ENCODE measurements at places on chromosomes 4 and X.

DNA sequence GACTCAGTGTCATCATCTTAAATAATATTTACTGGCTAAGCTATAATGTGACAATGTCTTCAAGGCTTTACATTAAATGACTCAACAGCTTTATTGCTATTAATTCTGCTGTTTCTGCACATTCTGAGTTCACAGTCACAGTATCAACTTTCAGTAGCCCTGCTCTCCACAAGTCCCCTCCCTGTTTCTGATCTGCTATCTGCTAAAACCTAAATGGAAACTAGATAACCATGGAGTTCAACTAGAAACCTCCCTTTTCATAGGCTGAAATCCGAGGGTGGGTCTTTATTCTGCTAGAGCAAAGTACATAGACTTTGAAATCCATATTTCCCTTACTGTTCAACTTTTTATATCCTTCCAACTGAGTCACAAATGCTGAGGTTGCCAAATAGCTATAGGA lies 5.4 kb upstream of the ACE2 start:
- DNase-seq: no peak

DNA sequence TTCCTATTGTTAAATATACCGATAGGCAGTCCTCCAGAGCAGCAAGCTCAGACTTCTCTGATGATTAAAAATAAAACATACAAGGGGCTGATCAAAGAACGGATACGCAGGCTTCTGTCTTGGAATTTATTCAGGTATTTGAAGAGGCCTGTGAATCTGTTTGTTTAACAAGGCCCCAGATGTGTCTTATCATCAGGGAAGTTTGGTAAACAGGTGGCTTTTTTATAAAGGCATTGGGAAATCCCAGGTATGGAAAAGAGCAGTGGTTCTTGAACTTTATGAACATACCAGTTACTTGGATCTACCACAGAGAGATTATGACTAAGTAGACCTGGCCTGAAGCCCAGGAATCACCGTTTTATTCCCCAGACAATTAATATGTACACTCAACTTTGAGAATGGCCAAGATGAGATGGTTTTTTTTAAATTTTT lies 47.9 kb downstream of the SOWAHB start:
- DNase-seq: no peak

DNA sequence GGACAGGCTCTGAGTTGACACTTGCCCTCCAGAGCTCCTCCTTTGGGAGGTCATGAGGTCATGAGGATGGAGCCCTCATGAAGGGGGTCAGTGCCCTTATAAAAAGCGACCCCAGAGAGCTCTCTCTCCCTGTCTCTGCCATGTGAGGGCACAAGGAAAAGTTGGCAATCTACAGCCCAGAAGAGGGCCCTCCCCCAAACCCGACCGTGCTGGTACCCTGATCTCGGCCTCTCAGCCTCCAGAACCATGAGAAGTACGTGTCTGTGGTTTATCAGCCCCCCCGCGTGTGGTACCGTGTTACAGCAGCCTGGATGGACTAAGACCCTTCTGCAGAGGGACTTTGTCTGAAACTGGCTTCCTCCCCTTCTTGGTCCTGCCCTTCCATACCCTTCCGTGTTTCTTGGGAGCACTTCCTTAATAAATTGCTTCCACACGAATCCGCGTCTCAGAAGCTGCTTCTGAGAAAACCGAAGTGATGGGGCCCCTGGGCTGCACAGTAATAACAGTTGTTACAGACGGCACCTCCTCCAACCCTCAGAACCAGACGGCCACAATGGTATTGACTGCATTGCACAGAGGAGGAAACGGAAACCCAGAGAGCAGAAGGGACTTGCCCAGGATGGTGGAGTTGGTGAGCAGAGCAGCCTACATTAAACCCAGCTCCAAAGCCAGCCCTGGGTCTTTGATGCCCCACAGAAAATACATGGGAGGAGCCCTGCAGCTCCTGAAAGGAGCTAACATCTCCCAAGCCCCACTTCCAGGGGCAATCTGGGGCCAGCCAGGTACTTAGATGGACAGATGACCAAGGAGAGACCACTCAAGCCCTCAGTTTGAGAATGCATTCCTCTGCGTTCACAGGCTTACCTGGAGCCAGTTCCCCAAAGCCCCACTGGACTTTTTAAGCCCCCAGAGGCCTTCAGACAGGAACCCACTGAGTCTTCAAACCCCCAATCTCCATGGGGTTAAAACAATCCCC lies 242.7 kb downstream of the BCOR start:
- peak; percentile 22 for DNase-seq

- DNase-seq: no peak
These were observed 16.3 kb downstream of the OFD1 start for GRCh38 chrX:13750812-13751211.

DNA sequence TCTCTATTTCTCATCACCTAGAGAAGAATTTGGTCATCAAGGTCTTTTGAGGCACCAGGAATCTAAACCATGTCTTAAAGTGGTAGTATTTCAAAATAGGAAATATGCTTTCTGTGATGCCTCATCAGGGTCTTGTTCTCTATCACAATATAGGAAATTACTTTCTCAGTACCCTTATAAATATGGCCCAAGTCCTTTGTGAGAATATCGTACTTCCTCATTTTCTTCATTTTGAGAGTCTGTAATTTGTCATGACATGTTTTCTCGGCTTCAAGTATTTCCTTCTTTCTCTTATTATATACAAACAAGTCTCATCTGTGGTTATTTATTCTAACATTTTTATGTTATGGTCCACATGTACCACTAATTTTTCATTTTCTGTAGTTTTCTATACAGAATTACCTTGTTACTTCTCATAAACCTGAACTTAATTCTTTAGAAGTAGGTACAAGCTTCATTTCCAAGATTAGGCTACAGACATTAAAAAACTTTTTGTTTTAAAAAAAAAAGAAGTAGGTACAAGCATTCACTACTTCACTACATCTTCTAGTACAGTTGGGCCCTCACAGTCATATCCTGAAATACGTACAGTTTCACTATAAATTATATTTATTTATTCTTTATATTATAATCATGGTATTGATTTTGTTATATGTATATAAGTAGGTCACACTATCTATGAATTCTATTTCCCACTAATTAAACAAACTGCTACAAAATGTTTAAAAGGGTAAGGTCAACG lies 54.4 kb downstream of the KLHL13 start:
- no peak for DNase-seq
